Panc1 (cell line): ENCODE measurements at places on chromosomes 7 and 10. TPM values are rescaled to one million over a fixed set of nuclear protein-coding genes. Genes with fewer than 3 reads are reported as not detected.

The ZC3HAV1L gene
- total RNA-seq: 27.3 TPM

The PAX4 gene
- total RNA-seq: not detected

The RARRES2 gene
- total RNA-seq: 1.1 TPM

The GSTO1 gene
- 134 TPM for total RNA-seq

- no peak for DNase-seq
- H3K4me3 ChIP-seq: no peak overlapping the region
- H3K27ac ChIP-seq: no peak overlapping the region
- peaks cover 3% of the 10 kb centered on the region; the same call in 1 of the 2 replicates for H3K4me1 ChIP-seq
- H3K27me3 ChIP-seq: no peaks in the 10 kb centered on the region
Observed at GRCh38 chr7:3294432-3295100, 6.5 kb upstream of the SDK1 start.

DNA sequence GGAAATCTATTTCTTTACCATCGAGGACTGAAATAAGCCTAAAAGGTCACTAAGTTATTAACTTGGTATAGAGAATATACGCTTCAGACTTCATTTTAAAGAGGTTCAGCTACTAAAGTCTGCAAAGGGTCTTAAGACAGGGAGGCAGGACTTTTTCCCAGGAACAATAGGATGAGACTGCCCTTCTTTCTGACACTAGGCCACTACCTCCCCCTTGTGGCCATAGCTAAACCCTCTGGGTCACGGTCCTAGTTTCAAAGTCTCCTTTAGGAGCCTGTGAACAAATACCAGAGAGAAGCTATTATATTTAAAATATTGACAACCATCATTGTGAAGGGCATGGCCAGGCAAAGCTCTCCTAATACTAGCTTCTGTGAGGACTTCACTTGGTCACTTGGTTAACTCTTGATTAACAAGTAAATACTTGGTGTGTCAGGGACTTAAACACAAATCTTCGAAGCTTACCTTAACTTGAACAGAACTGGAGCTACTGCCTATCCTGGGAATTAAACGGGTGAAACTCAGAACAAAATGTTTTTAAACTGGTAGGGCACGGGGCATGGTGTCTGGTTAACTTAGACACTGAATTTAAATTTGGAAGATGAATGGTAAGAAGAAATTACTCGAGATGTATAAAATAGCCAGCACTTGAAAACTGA, 75.6 kb downstream of the CCDC6 start:
- H3K27me3 ChIP-seq: no peaks in the 10 kb centered on the region
- no peaks in the 10 kb centered on the region for H3K4me1 ChIP-seq
- peak; percentile 25 for DNase-seq
- H3K36me3 ChIP-seq: no peaks in the 10 kb centered on the region

GRCh38 chr10:88311264-88311663, 271.9 kb downstream of the RNLS start:
- H3K4me1 ChIP-seq: no peaks in the 10 kb centered on the region
- no peaks in the 10 kb centered on the region for H3K36me3 ChIP-seq
- H3K27ac ChIP-seq: no peak overlapping the region
- no peak overlapping the region for H3K4me3 ChIP-seq
- H3K27me3 ChIP-seq: no peaks in the 10 kb centered on the region

DNA sequence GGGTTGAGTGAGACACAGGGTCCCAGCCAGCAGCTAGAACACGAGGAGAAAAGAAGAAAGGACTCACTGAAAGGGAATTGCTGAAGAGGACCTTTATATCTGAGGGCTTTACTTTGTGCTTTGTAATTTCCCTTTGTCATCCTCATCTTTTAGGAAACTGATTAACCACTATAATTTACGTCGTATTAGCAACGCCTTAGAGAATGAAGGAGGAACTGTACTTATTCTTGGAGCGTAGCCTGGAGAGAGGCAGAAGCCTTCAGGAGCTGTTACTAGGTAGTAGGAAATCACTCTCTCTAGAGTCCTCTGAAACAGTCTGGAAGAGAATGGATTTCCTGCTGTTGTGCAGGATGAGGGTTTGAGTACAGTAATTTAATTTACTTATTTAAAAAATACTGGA, 101.0 kb upstream of the STEAP1B start:
- no peaks in the 10 kb centered on the region for H3K36me3 ChIP-seq
- H3K27me3 ChIP-seq: no peaks in the 10 kb centered on the region
- no peak overlapping the region for H3K4me3 ChIP-seq
- H3K4me1 ChIP-seq: 0 out of 2 replicates have a peak, but pooled peaks cover 3% of the 10 kb centered on the region
- DNase-seq: no peak

DNA sequence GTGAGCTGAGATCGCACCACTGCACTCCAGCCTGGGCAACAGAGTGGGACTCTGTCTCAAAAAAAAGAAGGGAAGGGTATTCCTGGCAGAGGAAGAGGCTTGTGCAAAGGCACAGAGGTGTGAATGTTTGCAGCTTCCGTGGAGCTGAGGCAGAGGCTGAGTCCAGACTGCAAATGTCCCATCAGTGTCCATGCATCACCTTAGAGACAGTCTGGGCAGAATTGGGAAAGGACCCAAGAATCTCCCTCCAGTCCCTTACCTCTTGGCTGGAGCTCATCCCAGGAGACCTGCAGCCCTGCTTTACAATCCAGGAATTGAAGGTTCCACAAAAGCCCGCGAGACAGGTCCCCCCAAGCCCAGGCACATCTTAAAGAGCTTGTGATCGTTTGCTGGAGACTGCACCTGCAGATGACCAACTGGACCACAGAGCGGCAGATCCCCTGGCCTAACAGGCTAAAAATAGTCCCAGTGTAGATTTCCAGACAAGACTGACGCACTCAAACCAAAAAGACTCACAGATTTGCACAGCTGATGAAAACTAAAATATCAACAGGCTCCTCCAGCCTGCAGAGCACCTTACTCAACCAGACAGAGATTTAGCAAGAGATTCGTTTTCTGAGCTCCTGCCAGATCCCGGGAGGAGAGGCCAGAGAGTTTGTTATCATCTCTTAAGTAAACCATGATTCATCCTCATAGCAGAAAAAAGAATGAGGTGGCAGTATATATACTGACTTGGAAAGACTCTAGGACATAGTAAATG, 22.9 kb upstream of the NANOS1 start:
- no peaks in the 10 kb centered on the region for H3K27me3 ChIP-seq
- no peak overlapping the region; the same call in 1 of the 2 replicates for H3K4me3 ChIP-seq
- H3K4me1 ChIP-seq: peaks cover 24% of the 10 kb centered on the region
- DNase-seq: peak; percentile 95

DNA sequence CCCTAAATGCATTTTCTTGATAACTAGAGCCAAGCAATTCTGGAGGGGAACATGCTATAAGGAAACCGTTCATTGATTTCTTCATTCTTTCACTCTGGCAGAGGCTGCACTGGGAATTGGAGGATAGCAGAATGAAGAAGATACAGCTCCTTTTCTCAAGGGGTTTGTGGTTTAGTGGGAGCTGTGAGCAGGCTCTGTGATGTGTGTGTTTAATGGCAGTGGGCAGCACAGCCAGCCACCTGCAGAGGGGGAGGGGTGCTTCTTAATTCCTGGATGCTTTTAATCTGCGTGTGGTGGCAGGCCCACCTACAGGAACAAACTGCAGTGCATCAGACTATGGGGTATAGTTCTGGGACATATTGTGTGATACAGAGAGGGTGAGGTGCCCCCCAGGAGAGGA, 31.9 kb downstream of the RPS24 start:
- H3K36me3 ChIP-seq: no peaks in the 10 kb centered on the region
- no peak overlapping the region for H3K27ac ChIP-seq
- no peak for DNase-seq
- no peaks in the 10 kb centered on the region for H3K4me1 ChIP-seq
- no peak overlapping the region for H3K4me3 ChIP-seq
